Hematopoietic multipotent progenitor cell treated with erythropoietin and hydrocortisone succinate and interleukin-3 and kit ligand, for 8 days (in vitro differentiated cells): ENCODE measurements at places on chromosomes 13 and 19.

GRCh38 chr13:27857282-27857681, 62.5 kb upstream of the PDX1 start:
- DNase-seq, result no peak

- no peak for DNase-seq
Measured at GRCh38 chr13:98199480-98199879, 22.4 kb upstream of the RNF113B start.

DNA sequence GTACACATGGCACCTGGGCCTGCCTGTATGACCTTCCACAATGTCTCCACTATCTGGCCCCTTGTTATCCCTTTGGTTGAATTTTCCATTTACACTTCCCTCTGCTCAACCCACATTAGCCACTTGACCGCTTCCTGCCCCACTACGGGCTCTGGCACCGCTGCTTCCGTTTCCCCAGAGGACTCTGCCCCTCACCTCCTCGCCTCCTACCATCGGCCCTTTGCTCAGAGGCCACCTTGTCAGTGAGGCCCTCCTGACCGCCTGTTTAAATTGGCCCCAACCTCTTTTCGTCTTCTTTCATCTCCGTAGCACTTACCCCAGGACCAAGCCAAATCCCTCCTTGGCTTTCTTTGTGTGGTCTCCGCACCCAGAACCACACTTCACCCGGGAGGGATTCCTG, 47.4 kb downstream of the SOX1 start:
- DNase-seq, result no peak

- no peak for DNase-seq
Measured at GRCh38 chr13:48578516-48579164, 45.8 kb upstream of the RCBTB2 start.

DNA sequence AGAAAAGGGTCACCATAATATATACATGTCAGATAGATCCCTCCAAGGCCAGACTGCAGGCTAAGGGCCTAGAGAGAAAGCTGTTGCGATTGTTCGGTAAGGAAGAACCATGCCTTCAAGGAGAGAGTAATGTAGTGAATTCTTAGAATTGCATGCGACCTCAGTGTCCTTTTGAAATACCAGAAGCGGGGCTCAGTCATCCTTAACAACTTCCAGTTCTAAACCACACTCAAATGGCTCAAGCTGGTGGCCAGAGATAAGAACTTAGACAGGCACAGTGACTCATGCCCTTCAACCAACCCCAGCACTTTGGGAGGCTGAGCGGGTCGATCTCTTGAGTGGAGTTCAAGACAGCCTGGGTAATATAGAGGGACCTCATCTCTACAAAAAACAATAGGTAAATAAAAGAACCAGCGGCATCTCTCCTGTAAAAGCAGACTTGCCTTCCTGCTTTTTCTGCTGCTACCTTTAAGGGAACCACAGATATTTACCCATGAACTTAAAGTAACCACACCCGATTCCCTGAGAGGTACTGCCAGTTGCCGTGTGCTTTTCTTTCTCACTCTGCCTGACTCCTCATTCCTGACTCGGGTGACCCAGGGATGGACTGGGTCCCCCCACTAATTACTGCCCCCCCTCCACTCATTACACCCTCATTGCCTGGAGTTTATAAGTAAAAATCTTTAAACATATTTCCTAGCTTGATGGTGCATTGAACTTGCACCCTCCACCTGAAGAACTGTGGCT, 15.4 kb upstream of the SIGLEC6 start:
- DNase-seq, result peak; percentile 100

DNA sequence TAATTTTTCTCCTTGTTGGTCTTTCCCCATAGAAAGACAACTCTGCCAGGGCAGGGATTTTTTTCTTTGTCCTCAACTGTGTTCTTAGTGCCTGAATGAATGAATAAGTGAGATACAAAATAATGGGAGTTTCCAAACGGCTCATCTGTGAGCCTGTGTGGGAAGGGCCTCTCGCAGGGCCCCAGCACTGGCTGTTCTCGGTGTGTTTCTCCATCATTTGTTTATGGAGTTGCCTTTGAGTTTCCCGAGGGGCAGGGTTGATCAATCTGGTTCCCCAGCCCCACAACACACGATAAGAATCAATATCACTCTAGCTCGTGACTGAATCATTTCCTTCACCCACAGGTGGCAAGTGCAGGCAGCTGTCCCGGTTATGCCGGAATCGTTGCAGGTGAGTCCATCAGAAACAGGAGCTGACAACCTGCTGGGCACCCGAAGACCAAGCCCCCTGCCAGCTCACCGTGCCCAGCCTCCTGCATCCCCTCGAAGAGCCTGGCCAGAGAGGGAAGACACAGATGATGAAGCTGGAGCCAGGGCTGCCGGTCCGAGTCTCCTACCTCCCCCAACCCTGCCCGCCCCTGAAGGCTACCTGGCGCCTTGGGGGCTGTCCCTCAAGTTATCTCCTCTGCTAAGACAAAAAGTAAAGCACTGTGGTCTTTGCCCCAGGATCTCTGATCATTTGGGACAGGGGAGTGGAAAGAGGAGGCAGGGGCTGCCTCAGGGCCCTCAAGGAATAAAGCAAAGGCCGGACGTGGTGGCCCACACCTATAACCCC, 14.9 kb downstream of the FXYD5 start:
- DNase-seq, result no peak

DNA sequence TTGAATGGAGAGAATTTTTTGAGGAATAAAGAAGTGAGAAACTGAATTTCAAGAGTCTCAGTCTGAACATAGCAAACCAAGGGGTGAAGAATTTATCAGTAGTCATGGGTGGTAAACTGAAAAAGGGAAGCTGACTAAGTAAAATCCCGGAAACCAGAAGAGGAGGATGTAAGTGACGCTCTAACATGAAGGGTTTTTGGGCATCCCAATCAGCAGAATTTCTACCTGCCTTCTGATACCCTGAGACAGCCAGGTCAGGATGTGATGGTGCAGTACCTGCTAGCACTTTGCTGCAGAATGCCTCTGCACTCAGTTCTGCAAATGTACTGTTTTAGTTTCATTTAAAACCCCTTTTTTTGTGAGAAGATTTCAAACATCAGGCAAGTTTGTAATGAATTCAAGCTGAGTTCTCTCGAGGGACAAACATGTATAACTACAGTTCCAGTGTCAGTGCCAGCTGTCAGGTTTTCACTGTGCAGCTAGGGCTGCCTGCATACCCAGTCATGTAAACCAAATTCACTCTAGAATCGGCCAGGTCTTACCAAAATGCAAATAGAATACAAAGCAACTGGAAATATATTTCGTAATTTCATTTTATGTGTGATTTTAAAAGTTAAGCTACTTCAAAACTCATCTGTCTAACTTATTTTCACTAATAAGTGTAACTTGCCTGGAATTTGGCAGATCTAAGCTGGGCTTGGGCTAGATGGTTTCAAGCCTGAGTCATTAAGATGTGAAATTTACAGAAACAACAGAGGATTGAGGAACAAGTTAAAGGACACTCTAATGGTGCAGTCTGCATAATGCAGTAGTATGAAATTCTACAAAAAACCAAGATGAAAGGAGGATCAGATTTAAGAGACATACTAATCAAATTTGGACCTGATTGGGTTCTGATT, 13.8 kb downstream of the METTL21C start:
- no peak for DNase-seq

DNA sequence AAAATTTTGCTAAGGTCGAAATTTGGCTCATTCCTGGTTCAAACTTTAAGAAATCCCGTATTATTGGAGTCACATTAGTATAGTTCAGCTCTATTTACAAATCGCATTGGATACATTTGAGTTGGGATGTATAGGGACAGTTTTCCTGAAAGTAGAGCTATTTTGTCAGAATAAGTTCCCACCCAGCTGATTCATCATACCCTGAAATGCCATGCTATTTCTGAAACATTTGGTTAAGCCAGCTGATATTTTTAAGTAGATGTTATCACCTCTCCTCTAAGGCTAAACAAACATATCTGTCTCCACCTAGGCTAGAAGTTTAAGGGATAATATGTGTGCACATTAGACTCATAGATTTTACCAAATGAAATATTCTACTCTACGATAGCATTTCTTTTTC, 226.2 kb upstream of the ARGLU1 start:
- DNase-seq, result no peak

GRCh38 chr19:39996218-39996810, 546 bp upstream of the ZNF546 start:
- peak; percentile 48 for DNase-seq

DNA sequence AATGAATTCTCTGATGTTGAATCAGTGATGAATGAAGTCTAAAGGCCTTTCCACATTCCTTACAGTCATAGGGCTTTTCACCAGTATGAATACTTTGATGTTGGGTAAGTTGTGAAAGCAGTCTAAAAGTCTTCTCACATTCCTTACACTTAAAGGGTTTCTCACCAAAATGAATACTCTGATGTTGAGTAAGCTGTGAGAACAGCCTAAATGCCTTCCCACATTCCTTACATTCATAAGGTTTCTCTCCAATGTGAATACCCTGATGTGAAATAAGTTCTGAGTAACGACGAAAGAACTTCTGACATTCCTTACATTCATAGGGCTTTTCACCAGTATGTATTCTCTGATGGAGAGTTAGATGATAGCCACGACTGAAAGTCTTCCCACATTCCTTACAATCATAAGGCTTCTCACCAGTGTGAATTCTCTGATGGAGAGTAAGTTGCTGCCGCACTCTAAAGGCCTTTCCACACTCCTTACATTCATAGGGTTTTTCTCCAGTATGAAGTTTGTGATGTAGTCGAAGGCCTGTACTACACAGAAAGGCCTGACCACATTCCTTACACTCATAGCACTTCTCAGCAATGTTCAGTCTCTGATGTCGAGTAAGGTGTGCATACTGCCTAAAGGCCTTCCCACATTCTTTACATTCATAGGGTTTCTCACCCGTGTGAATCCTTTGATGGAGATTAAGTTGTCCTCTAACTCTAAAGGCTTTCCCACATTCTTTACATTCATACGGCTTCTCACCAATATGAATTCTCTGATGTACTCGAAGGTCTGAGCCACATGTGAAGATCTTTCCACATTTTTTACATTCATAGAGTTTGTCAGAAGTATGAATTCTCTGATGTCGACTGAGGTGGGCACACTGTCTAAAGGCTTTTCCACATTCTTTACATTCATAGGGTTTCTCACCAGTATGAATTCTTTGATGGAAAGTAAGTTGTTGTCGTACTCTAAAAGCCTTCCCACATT, 19.9 kb downstream of the ZFP30 start:
- DNase-seq, result no peak

DNA sequence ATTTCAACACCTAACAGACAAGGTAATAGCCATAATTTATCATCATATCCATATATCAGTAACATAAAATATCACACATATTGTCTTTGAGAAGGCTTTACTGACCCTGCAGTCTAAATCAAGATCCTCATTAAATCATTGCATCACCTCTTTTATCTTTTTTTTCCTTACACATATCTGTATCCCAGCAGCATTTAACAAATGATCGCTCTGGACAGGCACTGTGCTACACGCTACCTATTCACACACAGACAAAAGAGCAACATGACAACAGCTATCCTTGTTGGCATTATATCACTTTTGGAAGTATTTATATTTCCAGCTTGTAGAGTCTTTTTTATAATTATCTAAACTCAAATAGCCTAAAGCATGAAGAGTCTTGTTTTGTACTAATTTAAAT, 73.3 kb upstream of the NBEA start:
- no peak for DNase-seq

- no peak for DNase-seq
Measured at GRCh38 chr19:7676376-7676775, 514 bp upstream of the MCEMP1 start.

GRCh38 chr13:100976993-100977392, 302.4 kb upstream of the TMTC4 start:
- no peak for DNase-seq

- DNase-seq, result no peak
Measured at GRCh38 chr13:70788074-70788473, 679.8 kb upstream of the KLHL1 start.

- peak; percentile 97 for DNase-seq
Measured at GRCh38 chr19:14117668-14118164, at the start of gene PRKACA. PRKACA (minus strand) TSS chr19:14117762; CDS start chr19:14117547, 215 bp downstream.

GRCh38 chr13:64446372-64446771, 2783.8 kb downstream of the PCDH9 start:
- no peak for DNase-seq

DNA sequence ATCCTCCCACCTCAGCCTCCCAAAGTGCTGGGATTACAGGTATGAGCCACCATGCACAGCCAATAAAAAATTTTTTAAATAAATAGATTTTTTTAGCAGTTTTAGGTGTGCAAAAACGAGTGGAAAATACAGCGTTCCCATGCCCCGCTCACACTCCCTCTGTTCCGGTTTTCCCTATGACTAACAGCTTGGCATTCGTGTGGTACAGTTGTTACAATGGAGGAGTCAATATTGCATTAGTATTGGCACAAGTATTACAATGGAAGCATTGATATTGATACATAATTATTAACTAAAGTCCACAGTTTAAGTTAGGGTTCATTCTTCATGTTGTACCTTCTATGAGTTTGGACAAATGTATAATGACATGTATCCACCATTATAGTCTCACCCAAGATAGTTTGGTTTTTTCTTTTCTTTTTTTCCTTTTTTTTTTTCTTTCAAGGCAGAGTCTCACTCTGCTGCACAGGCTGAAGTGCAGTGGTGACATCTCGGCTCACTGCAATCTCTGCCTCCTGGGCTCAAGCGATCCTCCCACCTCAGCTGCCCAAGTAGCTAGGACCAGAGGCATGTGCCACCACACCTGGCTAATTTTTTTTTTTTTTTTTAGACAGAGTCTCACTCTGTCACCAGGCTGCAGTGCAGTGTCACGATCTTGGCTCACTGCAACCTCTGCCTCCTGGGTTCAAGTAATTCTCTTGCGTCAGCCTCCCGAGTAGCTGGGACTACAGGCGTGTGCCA, 15.4 kb upstream of the RAB20 start:
- no peak for DNase-seq

DNA sequence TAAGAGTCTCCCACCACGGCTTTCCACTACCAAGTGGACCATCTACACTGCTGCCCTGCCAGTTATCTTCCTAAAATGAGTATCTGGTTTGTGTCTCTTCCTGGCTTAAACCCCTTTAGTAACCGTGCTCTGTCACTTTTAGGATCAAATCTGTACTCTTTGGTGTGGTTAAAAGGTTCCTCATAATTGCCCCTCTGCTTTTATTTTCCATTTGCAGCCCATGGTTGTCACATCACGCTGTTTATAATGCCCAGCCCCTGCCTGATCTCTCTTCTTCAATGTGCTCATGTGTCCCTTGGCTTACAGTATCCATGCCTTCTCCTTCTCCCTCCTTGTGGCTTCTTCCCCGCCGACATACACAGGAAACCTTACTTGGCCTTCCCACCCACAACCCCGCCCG, 100.1 kb downstream of the DGKH start:
- no peak for DNase-seq

- DNase-seq, result peak; percentile 33
Measured at GRCh38 chr19:2081873-2082810, 14.0 kb downstream of the MOB3A start.

- no peak for DNase-seq
Measured at GRCh38 chr13:48828962-48829411, 146.7 kb upstream of the FNDC3A start.

- DNase-seq, result no peak
Measured at GRCh38 chr13:41408746-41409145, 48.6 kb upstream of the RGCC start.

GRCh38 chr13:28548872-28549271, 53.9 kb upstream of the FLT1 start:
- no peak for DNase-seq

GRCh38 chr13:79141082-79141481, 265.0 kb downstream of the RBM26 start:
- no peak for DNase-seq
